Activated T-cell treated with anti-CD3 and anti-CD28 coated beads for 4 hours (primary cell): ENCODE measurements at places on chromosomes 11 and 22.
A peak's percentile ranks its signal among the peaks of the same experiment; 100 is the strongest.

DNA sequence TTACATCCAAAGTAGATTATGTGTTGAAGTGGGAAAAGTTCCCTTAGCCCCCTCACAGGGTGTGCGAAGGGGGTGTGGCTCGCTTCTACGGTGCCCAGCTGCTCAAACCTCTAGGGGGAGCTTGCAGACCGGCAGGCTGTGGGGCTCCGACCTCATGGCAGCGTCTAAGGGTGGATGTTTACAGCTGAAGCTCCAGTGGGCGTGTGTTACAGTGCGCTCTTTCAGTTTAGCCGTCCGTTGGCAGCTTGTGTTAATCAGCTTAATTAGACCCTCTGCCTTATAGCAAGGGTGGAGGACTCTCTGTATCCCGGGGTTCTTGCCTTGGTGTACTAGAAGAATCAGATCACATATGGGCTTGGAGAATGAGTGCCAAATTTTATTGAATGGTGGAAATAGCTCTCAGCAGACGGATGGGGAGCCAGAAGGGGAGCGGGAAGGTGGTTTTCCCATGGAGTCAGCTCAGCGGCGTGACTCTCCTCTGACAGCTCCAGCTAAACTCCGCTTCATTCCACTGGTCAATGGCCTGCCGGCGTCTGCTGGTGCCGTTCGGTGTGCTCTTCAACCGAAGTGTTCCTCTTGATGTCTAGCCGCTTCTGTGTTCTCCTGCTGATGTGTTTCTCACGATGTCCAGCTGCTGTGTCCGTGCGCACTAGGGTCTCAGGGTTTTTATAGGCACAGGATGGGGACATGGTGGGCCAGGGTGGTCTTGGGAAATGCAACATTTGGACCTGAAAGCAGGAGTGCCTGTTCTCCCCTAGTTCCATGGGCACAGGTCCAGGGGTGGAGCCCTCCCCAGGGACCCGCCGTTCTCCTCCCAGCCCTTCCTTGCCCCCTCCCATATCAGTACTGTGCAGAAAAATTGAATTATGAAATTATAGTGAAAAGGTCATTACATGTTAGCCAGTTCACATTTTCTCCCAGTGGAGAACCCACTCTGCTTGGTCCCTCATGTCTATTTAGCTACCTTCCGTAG lies 28.6 kb upstream of the OR10G7 start:
- DNase-seq: peak; percentile 16

DNA sequence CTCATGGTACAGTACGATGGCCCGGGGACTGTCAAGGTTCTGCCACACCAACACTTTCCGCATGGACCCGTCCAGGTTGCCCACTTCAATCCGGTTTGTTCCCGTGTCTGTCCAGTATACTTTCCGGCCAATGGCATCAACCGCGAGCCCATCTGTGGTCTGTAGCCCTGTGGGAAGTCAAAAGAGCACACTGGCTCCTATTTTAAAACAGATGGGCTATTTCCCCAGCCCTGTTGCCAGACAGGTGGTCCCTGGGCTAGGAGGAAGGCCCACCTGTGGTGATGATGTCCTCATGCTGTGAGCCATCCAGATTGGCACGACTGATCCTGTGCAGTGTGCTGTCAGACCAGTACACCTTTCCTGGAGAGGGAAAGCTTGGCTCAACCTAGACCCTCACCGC lies 30.4 kb upstream of the CKAP5 start:
- no peak for DNase-seq

- DNase-seq: no peak
Observed at GRCh38 chr22:31488346-31488883, 1.2 kb downstream of the EIF4ENIF1 start.

GRCh38 chr11:114168691-114169090 lies 109.2 kb downstream of the ZBTB16 start:
- DNase-seq: no peak

DNA sequence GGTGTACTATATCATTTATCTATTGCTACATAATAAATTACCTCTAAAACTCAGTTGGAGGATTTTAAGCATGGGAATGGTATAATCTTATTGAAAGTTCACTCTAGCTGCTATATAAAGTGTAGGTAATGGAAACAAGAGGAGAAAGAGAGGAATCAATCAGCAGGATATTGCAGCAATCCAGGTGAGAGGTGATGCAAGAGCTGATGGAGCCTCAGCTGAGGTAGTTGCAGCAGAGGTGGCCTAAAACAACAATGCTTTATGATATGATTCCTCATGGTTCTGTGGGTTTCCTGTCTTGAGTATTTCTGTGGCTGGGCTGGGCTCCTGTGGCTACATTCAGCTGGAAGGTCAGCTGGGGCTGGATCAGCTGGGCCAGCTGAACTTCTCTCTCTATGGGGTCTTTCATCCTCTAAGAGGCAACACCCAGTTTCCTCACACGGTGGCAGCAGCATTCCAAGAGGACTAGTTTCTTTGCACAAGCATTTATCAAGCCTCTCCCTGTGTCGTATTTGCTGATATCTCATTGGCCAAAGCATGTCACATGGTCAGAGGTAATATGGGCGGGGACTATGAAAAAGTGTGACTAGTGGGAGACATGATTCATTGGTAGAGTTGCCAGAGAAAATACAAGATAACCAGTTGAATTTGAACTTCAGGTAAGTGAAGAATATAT lies 135.4 kb upstream of the LARGE1 start:
- DNase-seq: no peak

DNA sequence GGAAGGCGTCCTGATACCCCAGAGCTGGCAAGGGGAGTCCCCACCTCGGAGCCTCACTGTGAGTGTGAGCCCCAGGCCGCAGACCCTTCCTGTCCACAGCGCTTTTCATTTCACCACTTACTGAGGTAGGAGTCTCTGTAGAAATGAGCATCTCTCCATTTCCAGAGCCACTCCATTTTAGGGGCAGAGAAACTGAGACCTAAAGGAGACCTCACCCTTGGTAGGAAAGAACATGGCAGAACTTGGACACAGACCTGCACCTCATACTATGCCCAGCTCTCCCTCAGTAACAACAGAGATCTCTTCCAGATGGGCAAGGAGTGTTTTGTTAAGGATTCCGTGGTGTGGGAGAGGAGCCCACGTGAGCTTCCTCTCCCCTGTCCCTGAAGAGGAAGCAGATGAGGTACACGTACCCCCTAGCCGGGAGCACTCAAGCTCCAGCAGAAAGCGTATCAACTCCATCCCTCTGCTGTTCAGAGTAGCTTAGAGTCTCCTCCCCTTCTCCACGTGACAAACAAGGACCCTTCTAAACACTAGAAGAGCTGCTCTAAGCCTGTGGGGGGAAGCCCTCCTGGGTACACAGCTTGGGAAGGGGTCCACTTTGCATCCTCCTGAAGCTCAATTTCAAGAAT lies 532 bp upstream of the VSIG2 start:
- DNase-seq: no peak

DNA sequence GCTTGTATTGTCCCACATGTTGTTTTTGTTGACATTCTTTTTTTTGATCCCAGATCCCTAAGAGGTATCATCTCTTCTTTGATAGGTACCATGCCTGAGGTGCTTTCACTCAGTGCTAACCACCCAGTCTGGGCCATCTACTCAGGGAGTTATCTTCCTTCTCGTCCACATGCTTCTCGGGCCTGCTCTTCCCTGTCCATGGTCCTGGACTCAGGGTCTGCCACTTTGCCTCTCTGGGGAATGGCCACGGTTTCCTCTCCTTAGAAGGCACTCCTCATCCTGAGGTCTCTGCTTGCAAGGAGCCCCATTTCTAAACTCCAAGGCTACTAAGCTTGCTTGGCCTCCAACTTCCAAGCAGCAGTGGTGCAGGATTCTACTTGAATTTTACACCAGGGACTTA lies 227.0 kb upstream of the NCAM1 start:
- DNase-seq: no peak

- DNase-seq: no peak
Observed at GRCh38 chr22:32701034-32701433, 100.5 kb upstream of the TIMP3 start.

- no peak for DNase-seq
Observed at GRCh38 chr22:37020192-37020479, 594 bp downstream of the MPST start.

- no peak for DNase-seq
Observed at GRCh38 chr11:76918941-76919386, 58.2 kb downstream of the ACER3 start.

- DNase-seq: no peak
Observed at GRCh38 chr11:86202013-86202336, 42.6 kb upstream of the EED start.

- no peak for DNase-seq
Observed at GRCh38 chr11:46278387-46279125, 1.1 kb downstream of the CREB3L1 start.

GRCh38 chr11:1555713-1556153 lies 16.3 kb downstream of the DUSP8 start:
- DNase-seq: no peak

DNA sequence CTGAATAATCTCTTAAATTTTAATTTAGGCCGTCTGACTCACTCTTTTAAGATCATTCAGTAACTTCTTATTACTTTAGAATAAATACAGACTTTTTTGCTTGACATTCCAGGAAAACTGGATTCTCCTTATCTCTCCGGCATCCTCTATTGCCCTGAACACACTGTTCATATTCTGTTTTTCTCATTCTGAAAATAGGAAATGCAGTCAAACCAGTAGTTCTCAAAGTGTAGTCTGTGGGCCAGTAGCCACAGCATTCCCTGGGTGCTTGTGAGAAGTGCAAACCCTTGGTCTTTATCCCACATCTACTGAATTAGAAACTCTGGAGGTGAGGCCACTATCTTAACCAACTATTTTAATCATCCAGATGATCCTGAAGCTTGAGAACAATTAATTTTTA lies 84.3 kb downstream of the PANX1 start:
- no peak for DNase-seq

GRCh38 chr11:132427611-132428010 lies 1057.2 kb downstream of the NTM start:
- DNase-seq: no peak

GRCh38 chr11:125071435-125071834 lies 8.3 kb downstream of the SLC37A2 start:
- no peak for DNase-seq
